ENCODE measurements at places on chromosomes 12 and 14. TPM values are rescaled to one million over a fixed set of nuclear protein-coding genes. Genes with fewer than 3 reads are reported as not detected.

SERPINA5 gene
- not detected for total RNA-seq

DNA sequence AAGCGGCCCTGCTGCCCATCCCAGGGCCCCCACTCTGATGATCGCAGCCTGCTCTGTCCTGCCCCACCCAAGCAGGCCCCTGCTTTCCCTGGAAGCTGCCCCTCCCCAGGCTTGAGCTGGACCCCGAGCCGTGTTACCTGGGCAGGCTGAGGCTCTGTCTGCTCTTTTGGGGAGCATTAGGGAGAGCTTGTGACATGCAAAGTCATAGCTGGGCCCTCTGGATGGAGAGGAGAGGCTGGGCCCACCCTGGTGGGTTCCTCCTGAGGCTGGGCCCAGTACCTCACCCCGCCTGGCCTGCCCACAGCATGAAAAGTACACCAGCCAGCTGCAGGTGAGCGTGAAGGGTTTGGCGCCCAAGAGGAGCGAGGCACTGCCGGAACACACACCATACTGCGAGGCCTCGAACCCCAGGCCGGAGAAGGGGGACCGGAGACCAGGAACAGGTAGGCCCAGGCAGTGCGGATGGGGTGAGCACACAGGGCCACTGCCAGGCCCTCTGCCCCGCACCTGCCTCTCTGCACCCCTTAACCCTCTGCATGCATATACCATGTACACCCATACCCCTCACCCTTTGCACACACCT is 15.0 kb downstream of the CEP170B start:
- DNase-seq: no peak

DNA sequence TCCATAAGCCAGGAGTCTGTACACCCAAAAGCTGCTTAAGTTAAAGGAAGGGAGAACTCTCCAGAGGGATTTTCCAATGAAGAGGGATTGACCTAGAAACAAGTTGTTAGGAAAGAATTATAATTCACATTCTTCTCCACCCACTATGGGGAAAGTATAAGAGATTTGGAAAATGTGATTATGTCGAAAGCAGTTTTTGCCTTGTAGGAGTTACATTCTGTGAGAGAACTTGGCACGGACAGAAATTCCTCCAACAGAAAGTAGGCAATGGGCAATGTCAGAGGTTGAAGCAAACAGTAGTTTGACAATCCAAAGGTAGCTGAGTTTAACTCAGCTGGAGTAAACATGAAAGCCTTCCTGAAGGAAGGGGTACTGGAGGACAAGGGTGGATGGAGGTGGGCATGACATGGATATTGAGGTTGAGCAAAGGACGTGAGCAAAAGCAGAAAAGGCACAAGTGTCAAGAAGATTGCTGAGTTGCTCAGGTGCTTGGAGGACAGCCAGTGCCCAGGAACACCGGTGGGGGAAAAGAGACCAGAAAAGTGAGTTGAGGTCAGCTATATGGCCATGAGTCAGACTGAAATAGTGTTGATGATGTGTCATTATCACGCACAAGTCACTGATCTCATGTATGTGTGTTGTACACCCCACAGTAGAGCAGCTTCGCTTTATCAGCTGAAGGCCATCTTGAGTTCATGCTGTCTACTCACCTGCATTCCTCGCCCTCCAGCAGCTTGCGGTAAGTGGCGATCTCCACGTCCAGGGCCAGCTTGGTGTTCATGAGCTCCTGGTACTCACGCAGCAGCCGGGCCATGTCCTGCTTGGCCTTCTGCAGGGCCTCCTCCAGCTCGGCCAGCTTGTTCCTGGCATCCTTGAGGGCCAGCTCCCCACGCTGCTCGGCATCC is 4.0 kb downstream of the KRT5 start:
- DNase-seq: no peak

PRH2 gene
- total RNA-seq: not detected

DNA sequence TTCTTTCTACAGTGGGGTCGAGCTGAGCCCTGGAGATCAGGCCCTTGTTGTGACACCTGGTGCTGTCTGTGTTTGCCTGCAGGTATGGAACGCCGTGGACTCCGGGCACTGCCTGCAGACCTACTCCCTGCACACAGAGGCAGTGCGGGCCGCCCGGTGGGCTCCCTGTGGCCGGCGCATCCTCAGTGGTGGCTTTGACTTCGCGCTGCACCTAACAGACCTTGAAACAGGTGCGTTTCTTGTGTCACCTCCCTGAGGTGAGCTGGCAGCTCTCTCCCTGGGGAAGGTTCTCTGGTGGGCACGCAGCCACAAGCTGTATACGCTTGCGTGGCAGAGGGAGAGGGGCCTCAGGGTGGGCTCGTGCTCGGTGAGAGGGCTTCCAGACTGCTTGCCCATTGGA is 119.3 kb downstream of the BEGAIN start:
- DNase-seq: no peak

ADAM21 gene
- not detected for total RNA-seq

DNA sequence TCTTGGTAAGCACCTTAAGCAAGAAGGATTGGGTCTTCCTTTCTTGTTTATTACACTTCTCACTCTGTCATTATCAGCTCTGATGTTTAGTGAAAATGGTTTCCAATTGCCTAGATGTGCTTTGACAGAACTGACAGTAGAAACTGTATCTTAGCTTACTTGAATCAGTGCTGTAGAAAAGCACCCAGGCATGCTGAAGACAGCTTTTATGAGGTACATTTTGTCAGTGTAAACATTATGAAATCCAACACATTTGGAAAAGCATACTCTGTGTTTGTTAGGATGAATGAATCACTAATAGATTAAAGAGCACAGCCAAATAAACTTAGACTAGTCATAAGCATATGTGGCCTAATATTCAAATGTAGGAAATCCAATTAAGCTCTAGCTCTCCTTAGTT is 290.2 kb upstream of the NPAS3 start:
- DNase-seq: no peak

RTL1 gene
- not detected for total RNA-seq

DNAJC22 gene
- total RNA-seq: not detected

DNA sequence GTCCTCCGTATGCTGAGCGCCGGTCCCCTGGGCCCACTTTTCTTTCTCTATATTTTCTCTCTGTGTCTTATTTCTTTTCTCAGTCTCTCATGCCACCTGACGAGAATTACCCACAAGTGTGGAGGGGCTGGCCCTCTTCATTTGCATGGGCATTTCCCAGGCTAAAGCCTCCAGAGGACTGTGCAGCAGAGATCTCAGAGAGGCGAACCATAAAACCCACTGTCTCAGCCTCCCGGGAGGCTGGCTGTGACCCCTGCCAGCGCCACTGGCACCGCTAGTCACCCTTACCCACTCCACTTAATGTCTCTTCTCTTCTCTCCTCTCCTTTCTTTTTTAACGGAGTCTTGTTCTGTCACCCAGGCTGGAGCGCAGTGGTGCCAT is 7.1 kb upstream of the SERPINA9 start:
- DNase-seq: no peak

GRCh38 chr12:108457006-108457733 is 57.9 kb upstream of the FICD start:
- DNase-seq: no peak

CEBPE gene
- not detected for total RNA-seq

DNA sequence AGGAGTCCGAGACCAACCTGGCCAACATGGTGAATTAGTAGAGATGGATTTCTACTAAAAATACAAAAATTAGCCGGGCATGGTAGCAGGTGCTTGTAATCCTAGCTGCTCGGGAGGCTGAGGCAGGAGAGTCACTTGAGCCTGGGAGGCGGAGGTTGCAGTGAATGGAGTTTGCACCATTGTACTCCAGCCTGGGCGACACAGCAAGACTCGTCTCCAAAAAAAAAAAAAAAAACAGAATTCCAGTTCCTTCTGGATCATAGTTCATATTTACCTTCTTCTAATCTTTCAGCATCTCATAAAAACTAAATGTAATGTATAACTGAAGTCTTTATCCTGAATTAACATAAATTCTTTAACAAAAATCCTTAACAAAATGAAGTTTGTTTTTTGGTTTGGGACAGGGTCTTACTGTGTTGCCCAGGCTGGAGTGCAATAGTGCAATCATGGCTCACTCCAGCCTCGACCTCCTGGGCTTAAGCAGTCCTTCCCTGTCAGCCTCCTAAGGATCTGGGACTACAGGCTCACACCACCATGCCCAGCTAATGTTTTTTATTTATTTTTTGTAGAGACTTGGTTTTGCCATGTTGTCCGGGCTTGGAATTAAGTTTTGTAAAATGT is 37.6 kb downstream of the FAM177A1 start:
- no peak for DNase-seq

PLEKHA5 gene
- 5.4 TPM for total RNA-seq

DNA sequence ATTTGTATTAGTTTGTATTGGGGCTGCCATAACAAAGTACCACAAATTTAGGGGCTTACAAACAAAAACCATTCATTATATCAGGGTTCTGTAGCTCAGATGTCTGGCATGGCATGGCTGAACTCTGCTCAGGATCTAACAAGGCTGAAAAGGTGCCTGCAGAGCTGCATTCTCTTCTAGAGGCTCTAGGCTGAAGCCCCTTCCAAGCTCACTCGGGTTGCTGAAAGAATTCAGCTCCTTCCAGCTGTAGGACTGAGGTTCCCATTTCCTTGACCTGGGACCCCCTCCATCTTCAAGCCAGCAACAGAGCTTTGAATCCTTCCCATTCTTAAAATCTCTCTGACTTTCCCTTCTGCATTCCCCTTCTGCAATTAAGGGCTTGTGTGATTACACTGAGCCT is 90.7 kb downstream of the NUAK1 start:
- no peak for DNase-seq

DNA sequence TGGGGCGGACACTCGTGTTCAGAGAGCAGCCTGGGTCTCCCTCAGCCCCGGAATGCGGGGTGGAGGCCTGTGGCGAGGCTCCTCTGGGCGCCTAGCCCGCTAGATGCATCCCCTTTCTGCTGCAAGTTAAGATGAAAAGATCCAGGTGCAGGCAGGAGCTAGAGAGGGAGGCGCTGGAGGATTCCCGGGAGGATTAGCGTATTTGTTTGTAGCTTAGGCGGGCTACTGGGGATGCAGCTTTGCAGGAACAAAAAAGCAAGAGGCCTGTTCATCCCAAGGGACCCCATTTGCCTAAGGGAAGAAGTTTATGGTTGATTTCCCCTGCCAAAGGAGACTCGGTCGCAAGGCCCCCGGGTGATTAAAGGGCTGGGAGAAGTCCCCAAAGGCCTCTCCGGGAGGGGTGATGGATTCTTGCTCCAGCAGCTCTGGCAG is 824 bp downstream of the CCDC177 start:
- DNase-seq: no peak

RASSF8 gene
- total RNA-seq: 1.4 TPM

GRCh38 chr14:87615822-87616679 is 376.9 kb downstream of the GALC start:
- no peak for DNase-seq

All from CD4-positive, alpha-beta T cell (primary cell).